ENCODE measurements at places on chromosomes 13 and 19.

DNA sequence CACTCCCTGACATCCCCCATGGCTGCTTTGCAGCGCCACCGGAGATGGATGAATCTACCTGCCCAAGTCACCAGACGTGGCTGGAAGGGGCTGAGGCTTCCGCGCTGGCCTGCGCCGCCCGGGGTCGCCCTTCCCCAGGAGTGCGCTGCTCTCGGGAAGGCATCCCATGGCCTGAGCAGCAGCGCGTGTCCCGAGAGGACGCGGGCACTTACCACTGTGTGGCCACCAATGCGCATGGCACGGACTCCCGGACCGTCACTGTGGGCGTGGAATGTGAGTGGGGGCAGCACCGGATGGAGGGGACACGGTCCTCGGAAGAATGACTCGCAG, 4.6 kb downstream of the ICAM5 start:
- DNase-seq: no peak

DNA sequence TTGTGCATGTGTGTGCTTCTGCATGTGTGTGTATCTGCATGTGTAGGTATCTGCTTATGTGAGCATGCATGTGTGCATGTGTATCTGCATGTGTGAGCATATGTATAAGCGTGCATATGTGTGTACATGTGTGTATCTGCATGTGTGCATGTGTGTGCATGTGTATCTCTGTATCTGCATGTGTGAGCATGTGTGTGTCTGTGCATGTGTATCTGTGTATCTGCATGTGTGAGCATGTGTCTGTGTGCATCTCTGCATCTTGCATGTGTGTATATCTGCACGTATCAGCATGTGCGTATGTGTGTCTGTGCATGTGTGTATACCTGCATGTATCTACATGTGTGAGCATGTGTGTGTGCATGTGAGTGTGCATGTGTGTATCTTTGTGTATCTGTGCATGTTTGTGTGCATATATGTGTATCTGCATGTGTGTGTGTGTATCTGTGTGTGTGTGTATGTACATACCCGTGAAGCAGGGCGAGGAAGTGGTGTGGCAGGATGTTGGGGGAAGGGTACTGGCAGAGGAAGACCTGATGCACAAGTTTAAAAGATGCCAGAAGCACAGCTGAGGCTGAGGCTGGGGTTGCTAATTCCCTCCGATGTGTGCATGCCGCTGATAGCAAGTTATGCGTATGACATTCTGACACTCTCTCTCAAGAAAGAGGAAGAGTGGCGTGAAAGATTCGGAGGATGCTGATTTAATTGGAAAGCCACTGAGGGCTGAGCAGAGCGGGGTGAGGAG, 64.2 kb downstream of the TEX29 start:
- DNase-seq: no peak

DNA sequence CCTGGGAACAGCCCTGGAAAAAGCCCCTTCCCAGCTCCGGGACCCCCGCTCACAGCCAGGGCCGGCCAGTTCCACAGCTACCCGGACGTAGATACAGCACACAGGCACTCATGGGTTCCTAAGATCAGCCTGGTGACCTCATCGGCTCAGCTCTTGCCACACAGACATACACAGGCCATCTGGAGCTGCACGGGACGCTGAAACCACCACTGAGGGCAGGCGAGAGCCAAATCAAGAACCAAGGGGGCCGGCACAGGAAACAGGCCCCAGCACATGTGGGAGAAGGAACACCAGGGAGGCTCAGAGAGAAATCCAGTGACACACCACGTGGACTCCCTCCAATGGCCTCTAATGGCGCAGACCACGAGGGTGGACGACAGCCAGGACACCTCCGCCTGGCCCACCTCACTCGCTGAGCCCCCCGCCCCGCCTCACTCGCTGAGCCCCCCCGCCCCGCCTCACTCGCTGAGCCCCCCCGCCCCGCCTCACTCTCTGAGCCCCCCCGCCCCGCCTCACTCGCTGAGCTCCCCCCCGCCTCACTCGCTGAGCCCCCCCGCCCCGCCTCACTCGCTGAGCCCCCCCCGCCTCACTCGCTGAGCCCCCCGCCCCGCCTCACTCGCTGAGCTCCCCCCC, 69.7 kb upstream of the C13orf46 start:
- peak; percentile 81 for DNase-seq

- no peak for DNase-seq
Measured at GRCh38 chr19:55611300-55611982, 6.0 kb downstream of the ZNF865 start.

DNA sequence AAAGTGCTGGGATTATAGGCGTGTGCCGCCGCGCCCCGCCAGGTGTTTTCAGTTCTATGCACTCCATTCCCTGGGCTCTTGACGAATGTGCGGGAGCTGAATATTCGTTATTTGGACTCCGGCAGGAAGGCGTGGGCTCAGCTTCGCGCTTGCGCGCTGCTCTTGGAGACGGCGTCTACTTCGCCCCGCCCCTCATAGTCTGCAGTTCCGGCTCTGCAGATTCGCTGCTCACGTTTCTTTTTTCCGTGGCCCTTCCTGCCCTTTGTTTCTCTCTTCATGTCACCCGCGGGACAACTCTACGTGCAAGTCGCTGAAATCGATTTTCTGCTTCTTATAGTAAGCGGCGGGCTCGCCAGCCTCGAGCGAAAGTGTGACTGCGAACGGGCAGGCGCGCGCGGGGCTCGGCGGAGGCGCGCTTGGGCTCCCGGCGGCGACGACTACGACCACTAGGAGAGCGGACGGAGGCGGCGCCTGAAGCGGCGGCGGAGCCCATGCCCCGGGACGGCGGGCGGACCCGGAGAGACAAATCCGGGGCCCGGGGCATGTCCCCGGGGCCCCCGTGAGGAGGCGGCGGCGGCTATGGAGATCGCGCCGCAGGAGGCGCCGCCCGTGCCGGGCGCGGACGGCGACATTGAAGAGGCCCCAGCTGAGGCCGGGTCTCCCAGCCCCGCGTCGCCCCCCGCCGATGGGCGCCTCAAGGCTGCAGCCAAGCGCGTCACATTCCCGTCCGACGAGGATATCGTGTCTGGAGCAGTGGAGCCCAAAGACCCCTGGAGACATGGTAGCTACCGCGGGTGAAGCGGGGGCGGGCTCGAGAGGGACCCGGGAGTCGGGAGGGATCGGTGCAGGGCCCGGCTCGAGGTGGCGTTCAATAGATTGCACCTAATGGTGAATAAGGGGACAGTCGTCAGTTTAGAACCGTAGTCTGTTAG, at the start of gene PPP1R37:
Gene PPP1R37, plus strand, starts transcription at position 433 of the 932 bp plus-strand sequence. Its CDS starts 147 bp downstream, at position 580.
- peak; percentile 94 for DNase-seq

GRCh38 chr13:28001049-28001448, 12.6 kb upstream of the URAD start:
- DNase-seq: no peak

DNA sequence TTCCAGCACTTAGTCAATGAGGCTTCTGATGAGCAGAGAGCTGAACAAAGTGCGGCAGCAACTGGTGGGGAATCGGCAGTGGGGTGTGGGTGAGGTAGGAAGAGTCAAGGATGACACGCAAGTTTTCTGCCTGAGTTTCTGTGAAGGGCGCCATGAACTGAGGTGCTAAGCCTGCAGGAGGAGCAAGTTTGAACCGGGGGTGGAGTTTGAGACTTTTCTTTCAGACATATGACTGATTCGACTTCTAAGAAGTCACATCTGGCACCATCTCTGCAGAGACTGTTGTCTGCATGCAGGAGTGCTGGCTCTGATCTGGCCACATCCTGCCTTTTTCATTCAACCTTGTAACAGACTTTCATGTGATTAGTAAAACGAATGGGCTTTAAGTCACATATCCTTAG, 14.8 kb upstream of the GPI start:
- no peak for DNase-seq

DNA sequence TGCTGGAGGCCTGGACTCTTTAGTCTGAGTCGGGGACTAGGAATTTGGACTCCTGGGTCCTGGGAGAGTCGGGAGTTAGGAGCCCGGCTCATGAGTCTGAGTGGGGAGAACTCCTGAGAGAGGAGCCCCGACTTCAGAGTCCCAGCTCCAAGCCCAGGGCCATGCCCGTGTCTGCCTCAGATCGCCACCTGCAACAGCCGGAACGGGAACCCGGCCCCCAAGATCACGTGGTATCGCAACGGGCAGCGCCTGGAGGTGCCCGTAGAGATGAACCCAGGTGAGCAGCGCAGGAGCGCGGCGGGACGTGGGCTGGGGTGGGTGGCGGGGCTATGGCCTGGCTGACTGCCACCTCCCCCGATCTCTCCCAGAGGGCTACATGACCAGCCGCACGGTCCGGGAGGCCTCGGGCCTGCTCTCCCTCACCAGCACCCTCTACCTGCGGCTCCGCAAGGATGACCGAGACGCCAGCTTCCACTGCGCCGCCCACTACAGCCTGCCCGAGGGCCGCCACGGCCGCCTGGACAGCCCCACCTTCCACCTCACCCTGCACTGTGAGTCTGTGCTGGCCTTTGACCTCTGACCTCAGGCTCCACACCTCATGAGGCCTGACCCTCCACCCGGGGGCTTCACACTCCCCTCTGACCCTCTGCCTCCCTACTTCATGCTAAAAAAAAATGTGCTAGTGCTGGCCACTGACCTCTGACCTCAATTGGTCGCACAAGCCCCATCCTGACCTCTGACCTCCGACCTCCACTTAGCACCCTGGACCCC, 4.4 kb downstream of the BCAM start:
- no peak for DNase-seq

DNA sequence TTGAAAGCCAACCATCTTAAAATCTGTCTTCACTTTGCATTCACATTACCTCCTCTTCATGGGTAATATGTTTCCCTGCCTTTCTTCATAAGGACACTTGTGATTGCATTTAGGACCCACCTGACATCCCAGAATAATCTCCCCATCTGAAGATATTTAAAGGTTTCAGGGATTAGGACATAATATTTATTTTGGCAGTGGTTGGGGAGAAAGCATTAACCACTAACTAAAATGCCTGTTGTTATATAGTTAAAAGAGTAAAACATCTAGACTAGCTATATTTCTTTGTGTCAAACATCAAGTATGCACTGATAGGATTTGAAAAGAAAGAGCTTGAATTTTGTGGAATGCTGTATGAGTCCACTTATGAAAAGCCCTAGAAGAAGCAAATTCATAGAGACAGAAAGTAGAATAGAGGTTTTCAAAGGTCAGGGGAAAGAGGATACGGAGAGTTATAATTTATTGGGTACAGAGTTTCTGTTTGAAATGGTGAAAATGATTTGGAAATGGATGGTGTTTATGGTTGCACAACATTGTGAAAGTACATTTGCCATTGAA, 457.7 kb upstream of the SPRY2 start:
- no peak for DNase-seq

- DNase-seq: no peak
Measured at GRCh38 chr13:51550151-51550550, 34.1 kb upstream of the WDFY2 start.

DNA sequence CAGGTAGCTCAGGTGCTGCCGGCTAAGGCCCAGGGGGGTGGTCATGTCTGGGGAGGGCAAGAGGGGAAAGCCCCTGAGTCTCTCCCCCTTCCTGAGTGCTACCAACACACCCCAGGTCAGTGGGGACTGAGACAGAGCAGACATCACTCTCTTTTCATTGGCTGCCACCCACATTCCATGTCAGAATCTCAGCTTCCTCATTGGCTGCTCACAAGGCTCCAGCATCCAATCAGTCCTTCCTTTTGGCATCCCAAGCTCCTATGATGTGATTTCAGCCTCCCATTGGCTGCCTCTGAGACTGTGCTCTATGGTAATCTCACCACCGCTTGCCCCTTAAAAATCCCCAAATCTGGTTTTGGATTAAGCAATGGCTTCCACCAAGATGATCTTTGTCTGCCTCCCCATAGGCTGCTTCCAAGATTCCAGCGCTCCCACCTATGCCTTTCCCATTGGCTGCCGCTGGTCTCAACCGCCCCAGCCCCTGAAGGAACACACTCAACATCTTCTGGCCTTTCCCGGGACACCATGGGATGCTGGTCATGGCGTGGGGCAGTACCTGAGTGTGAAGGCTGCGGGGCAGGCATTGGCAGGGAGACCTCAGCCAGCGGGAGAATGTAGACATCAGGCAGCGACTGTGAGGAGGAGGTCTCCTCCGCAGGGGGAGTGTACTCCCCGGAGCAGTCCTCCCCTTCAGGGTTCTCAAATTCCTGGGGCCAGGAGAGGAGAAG, 2.0 kb downstream of the LMTK3 start:
- DNase-seq: no peak

DNA sequence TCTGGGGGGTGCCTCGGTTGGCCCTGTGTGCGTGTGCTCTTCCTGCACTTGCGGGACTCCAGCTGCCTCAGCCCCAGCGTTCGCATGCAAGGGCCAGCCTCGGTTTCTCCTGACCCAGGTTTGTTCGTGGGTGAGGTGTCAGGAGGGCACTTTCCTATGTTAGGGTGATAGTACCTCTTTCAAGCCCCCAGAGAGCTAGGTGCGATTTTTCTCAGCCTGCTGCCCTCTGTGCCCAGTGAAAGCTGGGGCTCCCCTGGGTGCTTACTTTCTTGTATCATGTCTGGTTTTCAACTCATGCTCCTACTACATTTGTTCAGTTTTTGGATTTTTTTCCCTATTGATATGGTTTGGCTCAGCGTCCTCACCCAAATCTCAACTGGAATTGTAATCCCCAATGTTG, 289.2 kb downstream of the TEX29 start:
- no peak for DNase-seq

All from psoas muscle (tissue), 8 donors.